Pulmonary artery endothelial cell (primary cell): ENCODE measurements at places on chromosomes 6 and 20.

GRCh38 chr6:135535989-135536414 is 38.5 kb upstream of the AHI1 start:
- DNase-seq: peak; percentile 19

GRCh38 chr6:13807696-13808095 is 6.7 kb downstream of the MCUR1 start:
- no peak for DNase-seq

DNA sequence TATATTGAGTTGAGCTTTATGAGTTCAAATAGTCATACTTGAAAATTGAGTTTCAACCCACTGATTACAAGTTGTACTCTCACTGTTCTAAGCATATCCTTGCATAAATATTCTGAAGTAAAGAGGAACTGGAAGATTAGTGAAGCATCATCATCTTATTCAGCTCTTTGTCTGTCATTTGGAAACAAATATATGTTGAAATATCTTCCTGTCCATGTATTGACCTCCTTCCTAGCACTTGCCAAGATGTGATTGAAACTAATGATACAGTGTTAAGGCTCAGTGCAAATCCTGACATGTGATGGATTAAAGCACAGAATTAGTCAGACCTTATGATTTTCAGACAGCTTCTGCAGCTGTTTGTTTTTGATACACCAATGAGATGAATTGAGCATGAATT is 434.3 kb downstream of the TBC1D32 start:
- no peak for DNase-seq

- DNase-seq: no peak
These were observed 91.9 kb downstream of the RNGTT start for GRCh38 chr6:88871498-88871897.
